OCI-M1 (cell line): ENCODE measurements at places on chromosomes 16 and 17.

DNA sequence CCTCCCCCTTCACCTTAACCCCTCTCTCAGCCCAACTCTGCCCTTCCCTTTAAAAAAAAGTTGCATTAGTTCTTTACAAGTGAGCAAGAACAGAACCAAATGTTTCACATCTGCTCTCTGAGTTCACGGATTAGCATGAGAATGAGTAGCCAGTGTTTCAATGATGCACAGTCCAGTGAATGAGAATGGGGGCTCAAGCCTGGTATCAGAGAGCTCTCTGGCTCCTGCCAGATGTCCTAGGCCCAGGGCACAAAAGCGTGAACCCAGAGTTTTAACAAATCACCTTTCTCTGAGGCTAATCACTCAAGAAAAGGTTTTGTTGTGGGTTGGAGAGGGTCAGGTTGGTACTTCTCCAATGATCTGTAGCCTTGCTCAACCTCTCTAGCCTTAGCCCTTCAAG is 41.5 kb upstream of the HS3ST3A1 start:
- DNase-seq: no peak

DNA sequence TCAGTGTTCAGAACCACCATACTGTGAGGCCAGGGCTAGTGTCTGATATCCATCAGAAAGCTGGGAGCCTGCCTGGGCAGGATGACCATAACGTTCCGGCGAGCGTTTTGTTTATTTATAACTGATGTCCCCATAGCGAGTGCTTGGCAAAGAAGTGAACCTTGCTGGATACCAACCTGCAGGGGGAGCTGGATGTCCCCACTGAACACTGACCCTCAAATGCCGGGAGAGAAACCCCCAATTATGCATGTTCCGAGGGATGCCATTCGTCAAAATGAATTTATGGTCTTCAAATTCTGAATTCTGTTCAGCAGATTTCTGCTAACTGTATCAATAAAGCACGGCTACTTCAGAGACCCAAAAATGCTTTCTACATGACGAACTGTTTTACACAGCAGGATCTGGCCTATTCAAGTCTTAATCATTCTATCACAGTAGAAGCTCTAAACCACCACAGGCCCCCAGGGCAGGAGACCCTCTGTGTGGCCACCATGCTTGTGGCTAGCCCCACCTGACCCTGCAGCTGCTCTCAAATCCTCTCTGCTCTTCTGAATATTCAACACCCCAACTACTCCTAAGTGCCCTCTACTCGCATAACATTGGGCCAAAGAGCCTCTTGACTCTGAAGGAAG is 15.2 kb downstream of the MED24 start:
- no peak for DNase-seq

DNA sequence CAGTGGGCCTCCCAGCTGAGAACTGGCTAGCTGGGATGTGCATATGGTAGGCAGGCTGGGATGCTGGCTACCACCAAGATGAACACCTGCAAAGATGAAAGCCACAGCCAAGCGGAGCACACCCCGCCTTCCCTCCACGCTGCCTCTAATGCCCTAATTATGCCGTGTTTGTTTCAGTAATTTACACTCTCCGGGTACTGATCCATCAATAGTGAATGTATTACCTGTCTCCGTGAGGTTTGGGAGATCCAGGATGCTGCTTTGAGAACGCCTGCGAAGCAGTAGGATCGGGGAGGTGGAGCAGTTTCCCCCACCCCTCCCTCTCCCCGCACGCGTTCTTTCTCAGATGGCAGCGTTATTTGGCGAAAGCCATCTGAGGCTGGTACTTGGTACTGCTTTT is 28.9 kb upstream of the GSE1 start:
- no peak for DNase-seq

DNA sequence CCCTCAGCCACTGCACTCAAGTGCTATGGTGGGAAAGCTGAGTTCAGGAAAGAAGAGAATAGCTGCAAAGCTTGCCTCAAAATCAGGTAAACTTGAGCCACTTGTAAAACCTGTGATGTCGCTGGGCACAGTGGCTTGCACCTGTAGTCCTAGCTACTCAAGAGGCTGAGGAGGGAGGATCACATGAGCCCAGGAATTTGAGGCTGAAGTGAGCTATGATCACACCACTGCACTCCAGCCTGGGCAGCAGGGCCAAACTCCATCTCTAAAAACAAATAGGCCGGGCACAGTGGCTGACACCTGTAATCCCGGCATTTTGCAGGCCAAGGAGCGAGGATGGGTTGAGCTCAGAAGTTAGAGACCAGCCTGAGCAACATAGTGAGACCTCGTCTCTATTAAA is 26.4 kb upstream of the SMURF2 start:
- DNase-seq: no peak

DNA sequence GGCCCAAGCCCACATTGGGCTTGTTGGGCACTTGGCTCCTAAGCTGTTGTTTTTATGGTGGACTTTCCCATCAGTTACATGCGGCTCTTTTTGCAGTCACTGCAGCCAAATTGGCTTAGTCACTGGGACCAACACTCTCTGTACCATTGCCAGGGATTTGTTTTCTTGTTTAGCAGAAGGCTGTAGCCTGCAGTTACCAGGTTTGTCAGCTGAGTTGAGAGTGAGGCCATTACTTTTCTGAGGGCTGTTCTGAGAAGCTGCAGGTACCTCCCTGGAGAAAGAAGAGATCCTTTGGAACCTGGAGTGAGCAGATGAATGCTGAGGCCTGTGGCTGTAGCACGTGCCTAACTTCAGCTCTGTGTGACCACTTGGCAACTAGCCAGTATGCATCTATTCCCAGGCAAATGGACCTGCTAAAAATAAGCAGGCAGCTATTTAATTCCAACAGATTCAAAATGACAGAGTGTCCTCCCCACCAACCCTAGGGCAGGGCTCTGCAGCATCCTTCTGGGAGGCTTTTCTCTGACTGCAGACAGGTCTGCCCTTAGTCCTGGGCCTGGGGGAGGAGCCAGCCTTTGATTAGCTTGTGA is 12.9 kb downstream of the AKAP1 start:
- DNase-seq: no peak

- DNase-seq: no peak
Measured at GRCh38 chr17:12665263-12666210, at the start of gene MYOCD. Gene MYOCD (plus strand): TSS chr17:12665890. CDS start chr17:12666189, 299 bp downstream.

DNA sequence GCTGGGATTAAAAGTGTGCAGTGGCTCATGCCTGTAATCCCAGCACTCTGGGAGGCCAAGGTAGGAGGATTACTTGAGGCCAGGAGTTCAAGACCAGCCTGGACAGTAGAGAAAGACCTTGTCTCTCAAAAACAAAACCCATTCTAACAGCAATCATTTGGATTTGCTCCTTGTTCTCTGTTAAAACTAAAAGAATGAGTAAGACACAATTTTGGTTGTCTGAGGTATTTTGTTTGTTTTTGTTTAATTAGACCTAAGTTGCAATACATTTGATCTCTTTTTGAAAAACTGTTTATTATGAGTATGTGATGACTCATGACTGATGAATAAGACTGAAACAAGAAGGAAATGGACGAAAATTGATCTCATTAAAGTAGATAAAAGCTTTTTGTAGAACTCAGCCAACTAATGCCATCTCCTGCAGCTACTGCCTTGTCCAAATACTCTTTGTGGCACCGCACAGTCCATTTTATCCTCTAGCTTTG is 29.0 kb downstream of the GLG1 start:
- DNase-seq: no peak

DNA sequence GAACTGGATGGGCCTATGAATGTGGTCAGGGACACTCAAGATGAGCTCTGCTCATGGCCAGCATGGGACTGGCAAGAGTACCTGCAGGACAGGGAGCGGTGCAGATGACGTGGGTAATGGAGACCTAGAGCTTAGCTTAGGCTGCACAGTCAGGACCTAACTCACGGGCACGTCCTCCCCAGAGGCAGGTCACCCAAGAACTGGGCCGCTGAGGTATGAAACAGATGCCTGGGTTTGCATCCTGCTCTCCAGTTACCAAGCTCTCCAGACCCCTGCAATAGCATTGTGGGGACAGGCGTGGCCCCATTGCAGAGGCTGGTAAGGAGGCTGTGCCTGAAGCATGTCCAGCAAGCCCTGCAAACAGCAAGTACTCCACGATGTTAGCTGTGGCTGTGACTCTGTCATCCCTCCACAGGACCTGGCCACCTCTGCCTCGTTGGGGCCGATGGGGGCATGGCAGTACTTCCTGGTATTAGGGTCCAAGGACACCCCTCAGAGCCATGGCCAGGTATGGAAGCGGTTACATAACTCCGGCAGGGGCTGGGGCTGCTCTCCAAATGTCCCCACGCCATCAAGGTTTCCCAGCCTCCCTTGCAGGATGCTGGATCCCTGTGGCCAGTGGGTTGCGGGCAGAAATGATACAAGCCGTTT is 37.5 kb upstream of the RBFOX3 start:
- no peak for DNase-seq

DNA sequence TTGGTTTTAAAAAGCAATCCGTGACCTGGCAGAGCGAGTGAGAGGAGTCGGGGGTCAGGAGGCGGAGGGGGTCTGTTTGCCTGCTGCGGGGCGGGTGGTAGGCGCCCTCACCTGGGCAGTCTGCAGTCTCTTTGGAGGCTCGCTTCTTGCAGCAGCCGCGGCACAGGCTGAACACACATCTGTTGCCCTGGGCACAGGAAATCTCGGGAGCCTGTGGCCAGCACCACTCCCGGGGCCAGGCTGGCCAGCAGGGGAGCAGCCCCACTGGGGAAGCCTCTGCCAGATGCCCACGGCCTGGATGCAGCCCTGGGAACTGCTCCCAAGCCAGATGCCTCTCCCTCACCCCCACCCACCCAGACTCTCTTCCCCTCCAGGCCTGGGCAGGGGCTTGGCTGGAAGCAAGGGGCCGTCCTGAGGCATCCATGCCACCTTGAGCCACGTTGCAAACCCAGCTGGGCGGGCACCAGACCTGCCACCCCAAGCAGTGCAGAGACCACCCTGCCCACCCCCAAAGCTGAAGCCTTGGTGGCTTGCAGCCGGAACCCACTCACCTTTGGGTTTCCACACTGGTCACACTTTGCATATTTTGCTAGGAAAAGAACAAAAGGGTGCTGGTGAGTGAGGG is 6.6 kb downstream of the GPS1 start:
- no peak for DNase-seq
